Endothelial cell of coronary artery (primary cell): ENCODE measurements at places on chromosomes 2 and 18. TPM values are rescaled to one million over a fixed set of nuclear protein-coding genes. Genes with fewer than 3 reads are reported as not detected.

Gene TUBA3E
- not detected in 2 replicates for total RNA-seq

Gene PNKD
- 12.1 and 13.6 TPM in 2 replicates for total RNA-seq

Gene MPP4
- 7.4 and 8.9 TPM in 2 replicates for total RNA-seq

Gene GNAL
- total RNA-seq: 0.09 and 0.47 TPM in 2 replicates

Gene KRCC1
- 14.6 and 15.4 TPM in 2 replicates for total RNA-seq

Gene MORN2
- 14.2 and 16.8 TPM in 2 replicates for total RNA-seq

Gene DSG2
- under 0.01 TPM in 2 replicates for total RNA-seq

Gene ELOA2
- total RNA-seq: not detected in 2 replicates

Gene CDK5R2
- total RNA-seq: not detected in 2 replicates

Gene CD226
- 0.09 TPM in 2 replicates for total RNA-seq

Gene CLHC1
- total RNA-seq: 5.2 and 11.3 TPM in 2 replicates

Gene CD8B2
- total RNA-seq: not detected in 2 replicates

Gene FER1L5
- under 0.01 and 0.09 TPM in 2 replicates for total RNA-seq

Gene VIL1
- not detected in 2 replicates for total RNA-seq

Gene DUSP19
- 1.6 and 3.3 TPM in 2 replicates for total RNA-seq

Gene CTLA4
- not detected in 2 replicates for total RNA-seq

Gene TMEM127
- total RNA-seq: 13.9 and 16.8 TPM in 2 replicates

Gene MYO3B
- total RNA-seq: not detected in 2 replicates

Gene SPATS2L
- 26.7 and 27.0 TPM in 2 replicates for total RNA-seq

Gene GLI2
- under 0.01 and 0.38 TPM in 2 replicates for total RNA-seq

Gene DSG4
- total RNA-seq: not detected in 2 replicates

Gene ANKAR
- 3.5 and 4.3 TPM in 2 replicates for total RNA-seq

Gene NLRC4
- total RNA-seq: not detected in 2 replicates

Gene POMC
- 0.09 and 0.66 TPM in 2 replicates for total RNA-seq

Gene BOLL
- total RNA-seq: not detected in 2 replicates

Gene KCNE4
- 1.1 TPM in 1 of 2 replicates, not detected in the other for total RNA-seq

Gene SCTR
- total RNA-seq: not detected in 2 replicates

Gene INPP4A
- 26.4 and 35.4 TPM in 2 replicates for total RNA-seq

Gene ZNF638
- 114 and 133 TPM in 2 replicates for total RNA-seq

Gene GALNT5
- under 0.01 and 6.4 TPM in 2 replicates for total RNA-seq

Gene MARCHF4
- total RNA-seq: 3.2 and 7.2 TPM in 2 replicates

Gene PAIP2B
- total RNA-seq: 0.54 and 0.85 TPM in 2 replicates

Gene BBS5
- 2.2 and 3.9 TPM in 2 replicates for total RNA-seq

Gene LINC00305
- not detected in 2 replicates for total RNA-seq

Gene KIAA2012
- not detected in 2 replicates for total RNA-seq

Gene TDRD15
- total RNA-seq: under 0.01 TPM in 1 of 2 replicates, not detected in the other

Gene CD302
- total RNA-seq: 3.3 and 6.2 TPM in 2 replicates

Gene RASGRP3
- total RNA-seq: 8.4 and 26.6 TPM in 2 replicates

Gene CCL20
- 0.81 and 2.1 TPM in 2 replicates for total RNA-seq

Gene ATF2
- total RNA-seq: 36.2 and 42.7 TPM in 2 replicates

Gene MBD1
- total RNA-seq: 47.3 and 77.2 TPM in 2 replicates

Gene AGAP1
- 8.0 and 9.0 TPM in 2 replicates for total RNA-seq

Gene NT5C1B
- total RNA-seq: not detected in 2 replicates

Gene DNAH7
- total RNA-seq: 0.09 TPM in 2 replicates

Gene SNRNP27
- total RNA-seq: 28.2 and 28.7 TPM in 2 replicates

Gene RNF125
- total RNA-seq: 0.09 and 0.54 TPM in 2 replicates
